ENCODE measurements at places on chromosomes 3 and 15.
A peak's percentile ranks its signal among the peaks of the same experiment; 100 is the strongest.

GRCh38 chr3:107951126-107951525, 139.7 kb downstream of the CD47 start:
- no peak for DNase-seq

DNA sequence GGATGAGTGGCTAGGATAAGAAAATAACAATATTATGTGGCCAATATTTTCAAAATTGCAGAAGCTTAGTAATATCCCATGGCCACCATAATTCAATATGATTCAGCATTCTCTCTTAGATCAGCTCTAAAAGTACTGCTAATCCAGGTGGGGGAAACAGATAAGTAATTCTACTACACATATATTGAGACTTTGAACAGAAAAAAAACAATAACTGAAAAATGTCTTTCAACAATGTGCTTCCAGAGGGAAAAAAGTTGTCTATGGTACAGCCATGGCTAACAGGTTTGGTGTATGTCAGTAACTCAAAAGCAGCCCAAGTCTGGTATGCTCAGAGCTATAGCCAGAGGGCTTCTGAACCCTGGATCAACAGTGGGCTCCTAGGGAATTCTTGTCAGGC, 42.4 kb upstream of the PPIB start:
- DNase-seq, result no peak

- DNase-seq, result no peak
These were observed 251.5 kb upstream of the CBLB start for GRCh38 chr3:106120356-106120755.

GRCh38 chr15:49901321-49901720, 217.7 kb downstream of the ATP8B4 start:
- no peak for DNase-seq

DNA sequence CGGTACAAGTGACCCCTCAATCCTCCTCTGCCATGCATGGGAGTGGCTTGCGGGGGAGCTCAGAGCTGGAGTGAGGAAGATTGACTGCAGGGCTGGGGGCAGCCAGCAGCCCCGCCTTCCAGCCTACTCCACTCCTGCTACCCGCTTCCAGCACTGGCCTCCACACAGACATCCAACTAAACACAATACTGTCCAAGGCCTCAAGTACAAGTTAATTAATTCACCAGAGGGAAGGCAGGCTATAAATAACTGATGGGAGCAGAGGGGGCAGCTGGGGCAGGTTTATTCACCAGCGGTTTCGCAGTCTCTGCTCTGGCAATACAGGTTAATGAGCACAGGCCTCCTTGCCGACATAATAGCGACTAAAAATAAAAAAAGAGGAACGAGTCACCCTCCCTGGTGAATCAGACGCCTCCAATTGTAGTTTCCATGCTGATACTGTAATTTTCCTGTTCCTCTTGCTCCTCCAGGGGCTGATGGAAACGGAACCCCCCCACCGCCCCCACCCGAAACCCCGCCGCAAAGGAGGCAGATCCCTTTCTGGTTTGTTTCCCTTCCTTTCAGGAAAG, 166.4 kb upstream of the TLE3 start:
- no peak for DNase-seq

- DNase-seq, result no peak
These were observed 135.8 kb upstream of the CTDSPL start for GRCh38 chr3:37725842-37726241.

DNA sequence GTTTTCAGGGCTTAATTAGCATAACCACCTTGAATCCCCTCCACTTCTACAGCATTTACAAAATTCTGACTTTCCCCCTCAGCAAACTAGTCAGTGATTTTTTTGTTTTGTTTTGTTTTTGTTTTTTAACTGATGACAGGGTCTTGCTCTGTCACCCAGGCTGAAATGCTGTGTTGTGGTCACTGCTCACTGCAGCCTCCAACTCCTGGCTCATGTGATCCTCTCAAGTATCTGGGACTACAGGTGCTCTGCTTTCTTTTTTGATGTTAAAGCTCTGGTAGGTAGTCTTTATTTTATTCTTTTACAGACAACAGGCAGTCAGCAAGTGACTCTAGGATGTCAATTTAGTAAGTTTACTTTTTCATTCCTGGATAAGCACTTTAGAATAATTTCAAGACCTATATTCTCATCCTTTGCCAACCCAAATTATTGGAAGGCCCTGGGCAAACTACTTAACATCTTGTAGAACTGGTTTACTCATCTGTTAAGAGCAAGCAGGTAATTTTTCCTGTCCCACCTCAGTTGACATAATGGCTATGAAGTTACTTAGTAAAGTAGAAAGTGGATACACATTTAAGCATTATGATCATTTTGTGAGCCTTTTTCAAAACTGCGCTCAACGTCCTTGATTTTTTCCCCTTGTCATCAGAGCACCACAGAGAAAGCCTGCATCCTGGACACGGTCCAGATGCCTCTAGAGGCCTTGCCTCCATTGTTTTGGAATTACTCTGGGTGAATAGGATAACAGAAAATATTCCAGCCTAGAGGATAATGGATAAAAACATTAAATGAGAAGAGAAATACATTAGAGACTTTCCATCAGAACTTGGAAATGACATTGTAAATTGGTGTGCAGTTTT, 69.9 kb upstream of the NDUFB4 start:
- no peak for DNase-seq

DNA sequence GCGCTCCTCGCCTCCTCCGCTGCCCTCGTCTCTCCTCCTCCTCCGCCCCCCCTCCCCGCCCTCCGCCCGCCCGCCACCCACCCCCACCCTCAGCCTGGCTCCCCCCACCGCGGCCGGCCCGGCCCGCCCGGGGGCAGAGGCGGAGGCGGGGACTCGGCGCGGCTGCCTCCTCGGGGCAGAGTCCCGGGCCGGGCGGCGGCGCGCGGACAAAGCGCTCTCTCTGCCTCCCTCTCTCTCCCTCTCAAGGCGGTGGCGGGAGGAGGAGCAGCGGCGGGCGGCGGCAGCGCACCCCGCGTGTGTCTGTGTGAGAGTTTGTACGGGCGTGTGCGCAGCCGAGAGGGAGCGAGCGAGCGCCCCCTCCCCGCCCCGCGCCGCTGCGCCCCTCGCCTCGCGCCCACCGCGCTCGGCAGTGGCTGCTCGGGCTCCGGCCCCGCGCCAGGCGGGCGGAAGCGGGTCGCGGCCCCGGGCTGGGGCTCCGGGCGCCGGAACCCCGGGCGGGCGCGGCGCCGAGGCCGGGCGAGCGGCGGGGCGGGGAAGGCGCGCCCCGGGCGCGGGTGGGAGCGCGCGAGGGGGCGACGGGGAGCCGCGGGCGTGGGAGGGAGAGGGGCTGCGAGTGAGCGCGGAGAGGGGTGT, at the start of gene IGF2BP2:
TSS of gene IGF2BP2 (minus strand) at position 37 of the 633 bp plus-strand sequence. CDS start 82 bp downstream, outside the sequence.
- DNase-seq, result peak; percentile 51

GRCh38 chr15:78308422-78309032, 9.1 kb upstream of the SKIC8 start:
- peak; percentile 40 for DNase-seq

GRCh38 chr3:137471558-137472204, 292.4 kb upstream of the SOX14 start:
- no peak for DNase-seq

DNA sequence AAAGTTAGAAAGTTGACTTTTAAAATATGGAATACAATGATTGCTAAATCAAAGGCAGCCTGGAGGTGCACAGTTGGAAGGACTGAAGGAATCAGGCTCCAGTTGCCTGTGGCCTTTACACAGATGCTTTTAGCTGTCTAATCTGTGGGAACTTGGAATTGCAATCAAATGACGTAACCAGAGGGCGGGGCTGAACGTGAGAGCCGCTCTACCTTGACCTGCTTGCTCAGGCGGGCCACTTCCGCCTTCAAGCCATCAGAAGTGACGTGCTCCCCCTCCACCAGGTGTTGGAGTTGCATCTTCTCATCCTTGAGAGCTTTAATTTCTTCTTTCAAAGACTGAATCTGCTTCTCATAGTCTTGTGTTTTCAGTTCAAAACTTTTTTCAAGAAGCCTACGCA, 37.7 kb upstream of the GNB5 start:
- no peak for DNase-seq

GRCh38 chr3:128878556-128879124, 780 bp upstream of the ACAD9 start:
- DNase-seq, result peak; percentile 5

DNA sequence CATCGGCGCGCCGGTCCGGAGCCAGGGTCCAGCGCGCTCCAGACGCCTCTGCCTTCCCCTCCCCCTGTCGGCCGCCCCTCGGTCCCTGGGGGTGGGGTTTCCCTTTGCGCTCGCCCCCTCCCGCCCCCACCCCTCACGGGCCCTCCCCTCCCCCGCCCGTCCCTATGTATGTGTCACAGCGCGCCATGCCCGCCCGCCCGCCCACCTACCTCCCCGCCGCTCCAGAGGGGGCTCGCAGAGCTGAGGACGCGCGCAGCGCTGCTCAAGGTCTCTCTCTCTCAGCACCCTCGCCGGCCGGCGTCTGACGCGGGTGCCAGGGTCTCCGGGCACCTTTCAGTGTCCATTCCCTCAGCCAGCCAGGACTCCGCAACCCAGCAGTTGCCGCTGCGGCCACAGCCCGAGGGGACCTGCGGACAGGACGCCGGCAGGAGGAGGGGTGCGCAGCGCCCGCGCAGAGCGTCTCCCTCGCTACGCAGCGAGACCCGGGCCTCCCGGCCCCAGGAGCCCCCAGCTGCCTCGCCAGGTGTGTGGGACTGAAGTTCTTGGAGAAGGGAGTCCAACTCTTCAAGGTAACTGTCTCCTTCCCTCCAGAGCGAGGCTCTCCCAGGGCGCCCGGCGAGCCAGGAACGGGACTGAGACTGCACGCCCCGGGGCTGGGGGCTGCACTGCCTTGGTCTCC, at the start of gene ACAN:
TSS of gene ACAN (plus strand) at position 196 of the 679 bp plus-strand sequence. CDS start 32,771 bp downstream, outside the sequence.
- DNase-seq, result no peak

DNA sequence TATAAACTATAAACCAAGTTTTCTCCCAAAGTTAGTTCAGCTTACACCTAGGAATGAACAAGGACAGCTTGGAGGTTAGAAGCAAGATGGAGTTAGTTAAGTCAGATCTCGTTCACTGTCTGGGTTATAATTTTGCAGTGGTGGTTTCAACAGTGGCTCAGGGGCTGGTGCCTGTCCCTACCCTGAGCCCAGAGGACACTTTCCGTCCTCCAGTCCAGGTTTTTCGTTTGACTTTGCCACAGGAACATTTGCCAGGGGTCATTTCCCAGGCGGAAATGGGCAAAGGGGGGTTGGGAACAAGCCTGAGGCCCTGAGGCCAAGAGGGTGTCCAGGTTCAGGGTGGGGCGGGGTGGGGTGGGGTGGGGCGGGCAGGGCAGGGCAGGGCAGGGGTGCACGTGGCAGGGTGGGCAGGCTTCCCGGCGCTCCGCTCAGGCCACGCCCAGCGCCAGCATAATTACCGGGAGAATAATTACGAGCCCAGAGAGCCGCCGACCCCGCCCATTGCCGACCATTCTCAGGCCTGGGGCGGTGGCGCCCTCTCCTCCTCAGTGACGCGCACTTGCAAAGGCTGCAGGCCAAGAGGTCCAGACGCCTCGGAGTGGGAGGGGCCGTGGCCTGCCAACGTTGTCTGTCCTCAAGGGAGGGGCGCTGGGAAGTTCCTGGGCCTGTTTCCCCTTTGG, 70.4 kb downstream of the KLF13 start:
- DNase-seq, result no peak

Measured in stimulated activated CD4-positive, alpha-beta T cell treated with anti-CD3 and anti-CD28 coated beads, Interleukin-4, amount 100 ng/mL, for 4 hours (primary cell).